ENCODE measurements at places on chromosomes 7 and 10.

GRCh38 chr7:142263598-142264380, 5.9 kb upstream of the PRSS58 start:
- no peak for DNase-seq

- no peak for DNase-seq
Measured at GRCh38 chr7:72785166-72785955, 42.6 kb downstream of the TYW1B start.

GRCh38 chr7:43674559-43675436, 54.5 kb downstream of the COA1 start:
- no peak for DNase-seq

DNA sequence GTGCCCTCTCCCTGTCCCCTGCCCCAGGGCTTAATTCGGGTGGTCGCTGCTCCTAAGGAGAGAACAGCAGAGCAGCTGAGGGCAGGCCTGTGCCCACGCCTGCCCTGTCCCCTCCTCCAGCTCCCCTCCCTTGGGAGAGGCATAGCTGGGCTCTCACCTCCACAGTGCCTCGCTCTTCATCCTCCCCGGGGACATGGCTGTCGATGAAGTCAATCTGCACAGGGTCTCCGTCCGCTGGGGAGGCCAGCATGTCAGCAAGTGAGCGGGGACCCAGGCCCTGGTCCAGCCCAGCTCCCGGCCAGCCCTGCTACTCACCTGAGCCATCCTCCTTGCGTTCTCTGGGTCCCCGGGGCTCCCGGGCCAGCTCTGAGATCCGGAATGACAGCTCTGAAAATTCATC, 3.8 kb upstream of the SAP25 start:
- no peak for DNase-seq

GRCh38 chr10:124605001-124605370, 139.2 kb downstream of the FAM53B start:
- DNase-seq: no peak

GRCh38 chr7:47932466-47933037, 15.7 kb downstream of the PKD1L1 start:
- DNase-seq: no peak

GRCh38 chr10:101357958-101358357, 4.0 kb downstream of the BTRC start:
- no peak for DNase-seq

- no peak for DNase-seq
Measured at GRCh38 chr10:129472696-129473555, 5.9 kb downstream of the MGMT start.

- no peak for DNase-seq
Measured at GRCh38 chr10:14543046-14543903, 212.6 kb upstream of the FRMD4A start.

GRCh38 chr7:47712416-47712815, 130.5 kb upstream of the TNS3 start:
- no peak for DNase-seq

GRCh38 chr10:130040351-130040750, 70.3 kb downstream of the C10orf143 start:
- DNase-seq: no peak

DNA sequence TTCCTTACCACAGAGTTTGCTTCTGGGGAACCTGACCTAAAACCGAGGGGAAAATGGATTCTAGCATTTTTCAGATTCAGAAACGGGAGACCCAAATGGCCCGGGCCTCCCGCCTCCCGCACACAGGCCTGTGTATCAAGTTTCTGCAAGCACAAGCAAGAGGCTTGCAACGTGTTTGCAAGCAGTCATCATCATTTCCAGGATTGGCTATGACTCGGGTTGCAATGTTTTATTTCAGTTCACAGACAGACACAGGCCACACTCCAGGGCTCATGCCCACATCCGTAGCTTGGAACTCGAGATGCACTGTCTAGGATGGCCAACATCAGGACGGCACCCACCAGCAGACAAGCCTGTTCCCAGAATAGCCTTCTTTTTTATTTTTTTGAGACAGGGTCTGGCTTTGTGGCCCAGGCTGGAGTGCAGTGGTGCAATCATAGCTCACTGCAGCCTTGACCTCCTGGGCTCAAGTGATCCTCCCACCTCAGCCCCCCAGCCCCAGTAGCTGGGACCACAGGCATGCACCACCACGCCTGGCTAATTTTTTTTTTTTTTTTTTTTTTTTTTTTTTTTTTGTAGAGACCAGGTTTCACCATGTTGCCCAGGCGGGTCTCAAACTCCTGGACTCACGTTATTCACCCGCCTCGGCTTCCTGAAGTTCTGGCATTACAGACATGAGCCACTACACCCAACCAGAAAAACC, 68.1 kb upstream of the FOXK1 start:
- no peak for DNase-seq

GRCh38 chr10:126177417-126178030, 210.8 kb downstream of the ADAM12 start:
- DNase-seq: no peak

GRCh38 chr7:93515144-93515543, 59.4 kb downstream of the CALCR start:
- no peak for DNase-seq

DNA sequence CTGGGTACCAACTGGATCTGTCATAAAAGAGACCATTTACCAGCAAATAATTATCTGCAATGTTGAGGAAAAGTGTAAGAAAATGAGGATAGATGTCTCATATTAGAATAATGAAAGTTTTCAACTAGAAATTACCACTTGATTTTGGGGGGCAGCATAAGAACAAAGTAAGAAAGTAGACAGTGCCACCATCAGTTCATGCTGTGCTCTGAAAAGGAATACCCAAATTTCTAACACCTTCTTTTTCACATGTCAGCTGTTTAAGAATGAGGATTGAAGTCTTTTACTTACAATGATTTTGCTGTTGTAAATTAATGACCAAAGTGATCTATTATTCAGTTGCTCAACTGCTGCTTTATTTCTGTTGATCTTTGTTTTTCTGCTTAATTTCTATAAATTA, 578.3 kb downstream of the ETV1 start:
- no peak for DNase-seq

GRCh38 chr7:7585241-7585928, 18.7 kb downstream of the MIOS start:
- no peak for DNase-seq

DNA sequence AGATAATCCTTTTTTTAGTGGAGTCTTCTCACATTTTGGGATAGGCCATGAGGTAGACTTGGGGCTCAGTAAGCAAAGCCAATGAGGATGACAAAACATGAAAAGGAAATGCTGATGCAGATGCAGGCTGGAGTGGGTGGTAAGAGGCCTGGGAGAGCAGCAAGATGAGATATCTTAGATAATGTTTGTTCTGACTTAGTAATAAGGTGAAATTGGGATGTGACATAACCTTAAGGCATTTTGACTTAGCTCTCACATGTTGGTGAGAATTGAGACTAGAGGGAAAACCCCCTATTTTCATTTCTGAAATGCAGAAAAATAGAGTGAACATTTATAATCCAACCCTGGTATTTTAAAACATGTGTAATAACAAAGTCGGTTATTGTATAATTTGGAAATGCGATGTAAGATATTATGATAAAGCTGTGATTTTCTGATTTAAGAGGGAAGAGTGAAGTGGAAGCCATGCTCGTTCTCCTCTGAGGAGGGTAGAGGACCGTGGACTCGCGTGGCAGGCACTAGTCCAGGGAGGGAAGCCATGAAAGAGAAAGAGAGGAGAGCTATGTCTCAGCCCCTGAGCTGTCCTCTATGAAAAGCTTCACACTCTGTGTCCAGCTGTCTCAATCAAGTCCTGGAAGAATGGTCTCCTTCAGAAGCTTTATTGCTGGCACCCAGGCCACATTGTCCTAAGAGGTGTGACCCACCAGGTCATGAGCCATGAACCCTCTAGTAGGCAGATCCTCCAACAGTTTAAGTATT, 57.3 kb downstream of the ST7 start:
- peak; percentile 70 for DNase-seq

DNA sequence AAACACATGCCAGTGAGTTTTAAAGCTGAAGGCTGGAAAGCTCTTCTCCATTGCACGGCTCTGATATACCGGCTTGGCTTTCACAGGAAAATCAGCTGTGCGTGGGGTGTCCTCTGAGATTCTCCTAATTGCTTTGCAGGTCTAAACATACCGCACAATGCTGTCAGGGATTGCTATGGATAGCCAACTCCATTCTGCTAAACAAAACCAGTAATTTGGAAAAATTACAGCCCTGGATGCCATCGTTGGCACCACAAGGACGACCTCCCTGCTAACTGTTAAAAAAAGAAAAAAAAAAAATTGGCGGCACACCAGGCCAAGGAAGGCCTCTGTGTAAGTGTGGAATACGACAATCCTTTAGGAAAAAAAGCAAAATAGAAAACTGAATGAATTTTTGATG, 118.6 kb upstream of the ADARB2 start:
- no peak for DNase-seq

- DNase-seq: no peak
Measured at GRCh38 chr7:91324663-91325062, 60.4 kb downstream of the FZD1 start.

DNA sequence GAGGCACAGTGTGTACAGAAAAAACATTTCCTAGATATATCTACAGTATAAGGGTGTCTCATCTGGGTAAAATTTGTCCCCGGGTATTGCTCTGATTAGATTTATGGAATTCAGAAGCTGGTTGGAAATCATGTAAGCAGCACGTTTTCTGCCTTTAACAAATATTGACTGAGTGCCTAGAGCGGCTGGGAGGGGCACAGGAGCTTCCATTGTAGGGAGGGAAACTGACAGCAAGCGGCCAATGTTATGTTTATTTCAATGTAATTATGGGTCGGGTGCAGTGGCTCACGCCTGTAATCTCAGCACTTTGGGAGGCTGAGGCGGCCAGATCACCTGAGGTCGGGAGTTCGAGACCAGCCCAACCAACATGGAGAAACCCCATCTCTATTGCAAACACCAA, 4.4 kb upstream of the RFC2 start:
- DNase-seq: no peak

GRCh38 chr7:100169147-100169850, 882 bp upstream of the GAL3ST4 start:
- no peak for DNase-seq

DNA sequence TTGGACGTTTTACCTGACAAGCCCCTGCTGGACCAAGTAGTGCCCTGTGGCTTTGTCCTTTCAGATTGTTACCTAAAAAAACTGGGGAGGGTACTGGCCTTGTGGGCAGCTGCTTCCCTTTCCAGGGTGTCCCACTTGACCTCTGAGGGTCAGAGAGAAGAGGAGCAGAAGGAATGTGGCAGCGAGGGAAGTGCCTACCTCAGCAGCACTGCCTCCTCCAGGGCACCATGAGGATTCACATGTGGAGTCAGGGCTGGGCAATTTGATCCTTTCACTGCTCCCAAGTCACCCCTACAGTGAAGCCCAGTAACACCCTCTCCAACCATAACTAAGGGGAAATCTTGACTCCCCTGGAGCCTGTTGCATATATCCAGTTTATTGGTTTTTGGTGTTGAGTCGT, 64.6 kb downstream of the ITGB1 start:
- no peak for DNase-seq

DNA sequence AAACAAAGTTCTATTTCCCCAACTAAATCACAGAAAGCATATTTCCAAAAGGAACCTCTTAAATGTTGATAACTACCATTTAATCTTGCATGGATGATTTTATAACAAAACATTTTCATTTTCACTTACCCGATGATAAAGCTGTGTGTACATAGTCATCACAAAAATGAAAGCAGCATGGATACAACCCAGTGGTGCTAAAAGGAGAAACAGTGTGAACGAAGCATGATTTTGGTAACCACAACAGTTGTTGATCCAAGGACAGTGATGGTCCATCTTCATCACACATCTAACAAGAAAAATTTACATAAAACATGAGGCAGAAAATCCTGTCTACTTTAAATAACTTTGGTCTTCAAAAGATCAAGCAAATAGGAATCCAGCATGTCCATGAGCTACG, 4.7 kb downstream of the ZDHHC6 start:
- no peak for DNase-seq

DNA sequence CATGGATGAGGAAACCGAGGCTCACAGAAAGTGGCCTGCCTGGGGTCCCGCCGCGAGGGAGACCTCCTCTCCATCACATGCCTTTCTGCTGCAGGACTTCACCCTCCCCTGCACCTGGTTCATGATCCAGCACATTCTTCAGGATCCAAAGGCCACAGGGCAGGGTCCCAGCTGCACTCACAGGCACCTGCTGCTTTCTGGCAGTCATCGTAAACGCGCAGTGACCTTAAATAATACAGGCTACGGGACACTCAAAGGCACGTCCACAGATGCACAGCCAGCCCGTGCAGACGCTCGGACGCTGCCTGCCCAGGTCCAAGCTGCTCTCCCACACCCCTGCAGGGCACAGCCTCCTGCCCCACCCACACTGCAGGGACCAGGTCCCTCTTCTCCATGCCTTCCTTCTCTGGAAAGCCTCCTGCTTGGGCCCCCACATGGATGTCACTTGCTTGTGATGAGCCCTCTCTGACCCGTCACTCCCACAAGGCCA, 49.9 kb downstream of the CALML3 start:
- DNase-seq: no peak

- no peak for DNase-seq
Measured at GRCh38 chr10:80561950-80562349, 24.2 kb downstream of the SH2D4B start.

DNA sequence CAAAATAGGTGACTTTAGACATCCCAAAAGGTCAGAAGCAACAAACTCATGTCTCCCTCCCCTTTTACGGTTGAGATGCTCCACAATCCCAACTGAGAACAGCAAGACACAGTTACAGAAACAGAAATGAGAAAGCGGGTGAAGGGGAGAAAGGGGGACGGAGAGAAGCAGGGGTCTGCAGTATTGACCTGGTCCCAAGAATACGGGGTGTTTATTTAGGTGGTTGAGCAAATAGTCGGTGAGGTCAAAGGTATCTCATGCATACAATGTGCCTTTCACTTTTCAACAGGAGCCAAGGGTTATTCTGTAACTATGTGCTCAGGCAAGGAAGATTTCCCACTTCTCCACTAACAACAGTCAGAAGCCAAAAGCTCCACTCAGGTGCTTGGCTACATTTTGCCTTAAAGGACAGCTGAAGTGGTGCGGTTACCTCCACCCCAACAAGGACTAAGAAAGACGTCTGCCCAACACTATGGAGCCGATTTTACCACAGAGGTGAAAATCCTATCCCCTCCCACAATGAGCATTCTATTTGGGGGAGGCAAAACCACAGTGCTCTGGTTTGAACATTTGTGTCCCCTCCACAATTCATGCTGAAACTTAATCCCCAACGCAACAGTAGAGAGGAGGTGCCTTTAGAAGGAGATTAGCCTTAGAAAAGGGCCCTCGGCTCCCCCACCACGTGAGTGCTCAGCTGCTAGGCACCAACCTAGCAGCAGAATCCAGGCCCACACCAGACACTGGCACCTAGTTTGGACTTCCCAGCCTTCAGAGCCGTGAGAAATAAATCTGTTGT, 77.9 kb downstream of the PARD3 start:
- no peak for DNase-seq

DNA sequence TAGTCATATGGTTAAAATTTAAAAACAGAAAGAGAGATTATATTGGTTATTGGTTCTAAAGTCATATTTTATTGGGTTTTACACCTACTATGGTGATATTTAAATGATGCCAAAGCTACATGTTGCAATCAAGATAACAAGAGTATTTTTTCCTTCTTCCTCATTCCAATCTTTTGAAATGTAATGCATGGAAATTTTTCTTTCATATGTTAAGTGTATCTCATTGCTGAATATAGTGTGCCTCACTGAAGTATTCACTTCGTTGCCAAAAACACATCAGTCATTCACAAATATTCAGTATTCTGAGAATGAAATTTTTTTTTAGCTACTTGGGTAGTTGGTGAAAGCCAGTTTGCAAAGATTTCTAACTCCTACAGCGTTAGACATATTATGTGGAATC, 19.5 kb downstream of the HDAC9 start:
- DNase-seq: no peak

Measured in GM12864 (cell line).